ENCODE measurements at places on chromosomes 3 and 15. TPM values are rescaled to one million over a fixed set of nuclear protein-coding genes. Genes with fewer than 3 reads are reported as not detected.

- DNase-seq: no peak
Measured at GRCh38 chr3:14482271-14482721, 57.8 kb downstream of the GRIP2 start.

- no peak for DNase-seq
Measured at GRCh38 chr3:135622656-135623055, 342.9 kb upstream of the PPP2R3A start.

SLC12A1 gene
- total RNA-seq: 0.10 TPM

DNA sequence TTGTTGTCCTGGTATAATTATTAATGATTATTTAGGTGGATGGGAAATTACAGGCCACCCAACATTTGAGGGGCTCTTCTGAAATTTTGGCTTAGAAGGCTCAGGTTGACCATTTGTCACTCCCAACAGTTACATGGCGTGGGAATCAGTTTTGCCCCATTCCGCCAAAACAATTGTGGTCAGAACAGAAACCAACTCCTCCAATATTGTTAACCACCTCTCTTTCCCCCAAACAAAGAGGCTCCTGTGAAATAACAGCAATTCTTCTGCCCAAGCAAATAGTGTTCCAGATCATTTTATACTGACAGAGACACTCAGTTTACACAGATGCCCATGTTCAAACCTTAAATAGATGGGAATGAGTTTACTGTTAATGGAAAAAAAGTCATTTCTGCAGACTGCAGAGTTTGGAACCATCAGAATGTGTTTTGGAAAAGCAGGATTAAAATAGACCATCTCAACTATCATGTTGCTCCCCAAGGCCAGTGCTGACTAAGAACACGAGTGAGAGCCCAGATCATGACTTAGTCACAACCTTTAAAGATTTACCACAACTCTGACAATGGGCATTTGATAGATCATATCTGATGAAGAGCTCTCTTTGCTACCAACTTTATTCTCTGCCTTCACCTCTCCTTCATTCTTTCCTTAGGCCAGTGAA, 102.1 kb downstream of the DUT start:
- peak; percentile 94 for DNase-seq

DNA sequence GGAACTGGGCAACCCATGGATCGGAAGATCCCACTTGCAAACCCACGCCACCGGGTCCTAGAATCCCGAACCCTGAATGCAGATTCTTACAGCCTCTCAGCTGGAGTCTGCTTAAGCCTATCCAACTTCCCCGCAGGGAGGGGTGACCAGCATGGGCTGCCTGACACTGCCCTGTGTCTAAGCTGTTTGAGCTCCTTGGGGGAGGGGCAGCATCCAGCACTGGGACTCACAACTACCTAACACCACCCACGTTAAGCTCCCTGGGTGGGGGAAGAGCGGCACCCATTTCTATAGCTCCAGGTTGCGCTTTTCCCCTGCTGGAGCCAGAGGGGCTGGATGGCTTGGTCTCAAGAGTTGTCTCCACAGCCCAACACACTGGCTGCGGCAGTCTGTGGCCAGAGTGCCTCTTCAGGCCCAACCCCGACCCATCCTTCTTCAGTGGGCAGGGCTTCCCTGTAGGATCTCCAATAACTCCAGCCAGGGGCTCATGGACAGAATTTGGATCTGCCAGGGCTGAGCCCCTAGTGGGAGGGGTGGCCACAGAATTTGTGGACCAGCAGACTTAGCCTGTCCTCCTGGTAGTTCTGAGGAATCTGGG, 649.2 kb downstream of the TUSC7 start:
- DNase-seq: no peak

- DNase-seq: no peak
Measured at GRCh38 chr3:122301063-122301462, 24.0 kb upstream of the CSTA start.

DNA sequence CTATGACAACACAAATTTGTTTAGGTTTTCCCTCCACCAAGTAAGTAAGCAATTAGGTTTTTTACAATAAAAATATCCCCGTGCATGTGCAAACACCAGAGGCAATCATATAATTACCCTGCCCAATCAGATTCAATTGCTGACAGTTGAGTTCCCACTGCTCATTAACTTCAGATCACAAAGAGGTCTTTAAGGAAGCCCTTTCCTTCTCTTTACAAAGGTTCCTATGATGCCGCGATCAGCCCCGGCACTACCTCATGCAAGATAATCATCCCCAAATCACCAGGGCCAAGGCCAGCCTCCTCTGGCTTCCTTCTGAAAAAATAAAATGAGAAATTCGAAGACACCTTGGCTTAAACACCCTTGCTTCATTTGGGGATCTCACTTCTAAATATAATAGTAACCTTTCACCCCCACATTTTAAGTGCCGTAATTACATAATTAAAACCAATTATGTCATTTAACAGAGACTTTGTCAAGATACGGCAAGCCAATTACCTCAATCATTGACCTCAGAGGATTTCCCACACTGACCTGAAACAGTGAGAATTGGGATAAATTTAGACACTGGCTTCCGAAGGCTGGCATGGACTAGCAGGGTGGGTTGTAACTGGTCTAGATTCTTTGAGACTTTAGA, 121.3 kb upstream of the WNT5A start:
- no peak for DNase-seq

GRCh38 chr3:131630807-131631206, 128.0 kb upstream of the MRPL3 start:
- DNase-seq: no peak

DNA sequence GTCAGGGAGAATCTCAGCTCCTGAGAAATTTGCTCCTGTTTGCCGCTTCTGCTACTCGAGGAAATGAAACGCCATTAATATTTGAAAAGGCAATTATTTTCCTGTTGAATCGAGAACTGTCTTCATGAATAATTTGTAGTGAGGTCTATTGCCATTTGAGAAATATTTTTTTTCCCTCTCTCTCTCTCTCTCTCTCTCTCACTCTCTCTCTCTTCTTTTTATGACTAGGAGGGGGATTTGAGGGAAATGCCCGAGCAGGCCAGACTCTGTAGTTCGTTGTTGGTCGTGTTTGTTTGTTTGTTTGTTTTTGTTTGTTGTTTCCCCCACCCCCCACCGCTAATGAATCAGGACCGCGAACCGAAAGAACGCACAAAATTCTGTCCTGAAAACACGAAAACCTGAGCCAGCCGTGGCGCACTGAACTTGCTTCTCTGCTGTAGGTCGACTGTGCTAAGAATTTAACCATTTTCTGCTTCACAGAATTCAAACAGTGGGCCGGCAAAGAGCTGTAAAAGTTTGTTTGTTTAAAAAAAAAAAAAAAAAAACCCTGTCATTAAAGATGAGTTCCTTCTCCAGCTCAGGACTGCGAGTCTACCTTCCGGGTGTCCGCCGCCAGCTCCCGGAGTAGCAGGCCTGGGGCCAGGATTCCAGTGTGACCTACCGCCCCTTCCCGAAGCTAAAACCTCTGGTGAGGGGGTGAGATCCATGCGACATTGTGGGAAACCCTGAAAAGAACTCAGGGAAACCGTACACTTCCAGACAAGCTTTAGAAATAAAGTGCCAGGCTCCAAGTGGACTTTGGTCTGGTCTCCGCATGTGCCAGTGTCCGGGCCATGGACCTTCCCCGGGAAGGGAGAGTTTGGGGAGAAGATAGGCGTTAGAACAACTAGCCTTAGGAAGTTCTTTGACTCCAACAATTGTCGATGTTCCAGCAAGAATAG, 12.1 kb downstream of the ZIC4 start:
- DNase-seq: peak; percentile 53
